ENCODE measurements at places on chromosomes 3 and 15.

DNA sequence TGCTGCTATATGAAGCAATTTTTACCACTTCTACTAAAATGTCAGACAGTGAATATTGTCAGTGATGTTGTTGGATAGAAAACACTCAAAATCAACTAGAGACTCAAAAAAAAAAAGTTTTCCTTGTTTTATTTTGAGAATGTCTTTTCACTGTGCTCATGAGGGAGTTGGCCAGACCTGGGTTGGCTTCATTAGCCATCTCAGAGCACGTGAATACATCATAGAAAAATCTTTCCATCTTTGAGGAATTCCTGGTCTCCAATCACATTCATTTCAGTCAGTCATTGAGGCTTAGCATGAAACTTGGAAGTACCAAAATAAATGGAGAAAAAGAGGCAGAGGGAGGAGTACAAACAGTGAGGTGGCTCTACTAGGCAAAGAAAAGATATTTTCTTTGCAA is 57.6 kb upstream of the CMSS1 start:
- DNase-seq, result no peak

DNA sequence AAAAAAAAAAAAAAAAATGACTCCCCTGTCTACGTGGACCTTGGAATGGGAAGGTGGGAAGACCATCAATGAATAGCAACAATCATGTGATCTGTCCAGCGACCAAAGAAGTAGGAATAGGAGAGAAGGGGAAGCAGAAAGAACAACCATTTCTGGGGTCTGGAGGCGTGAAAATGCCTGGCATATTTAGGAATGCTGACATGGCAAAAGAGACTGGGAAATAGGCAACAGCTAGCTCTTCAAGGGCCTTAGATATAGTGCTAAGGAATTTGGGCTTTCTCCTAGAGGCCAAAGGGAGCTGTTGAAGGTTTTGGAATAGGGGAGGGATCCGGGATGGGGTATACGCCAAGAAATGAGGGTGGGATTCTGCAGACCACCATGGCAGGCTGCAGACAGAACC is 5.9 kb downstream of the SLC22A13 start:
- no peak for DNase-seq

DNA sequence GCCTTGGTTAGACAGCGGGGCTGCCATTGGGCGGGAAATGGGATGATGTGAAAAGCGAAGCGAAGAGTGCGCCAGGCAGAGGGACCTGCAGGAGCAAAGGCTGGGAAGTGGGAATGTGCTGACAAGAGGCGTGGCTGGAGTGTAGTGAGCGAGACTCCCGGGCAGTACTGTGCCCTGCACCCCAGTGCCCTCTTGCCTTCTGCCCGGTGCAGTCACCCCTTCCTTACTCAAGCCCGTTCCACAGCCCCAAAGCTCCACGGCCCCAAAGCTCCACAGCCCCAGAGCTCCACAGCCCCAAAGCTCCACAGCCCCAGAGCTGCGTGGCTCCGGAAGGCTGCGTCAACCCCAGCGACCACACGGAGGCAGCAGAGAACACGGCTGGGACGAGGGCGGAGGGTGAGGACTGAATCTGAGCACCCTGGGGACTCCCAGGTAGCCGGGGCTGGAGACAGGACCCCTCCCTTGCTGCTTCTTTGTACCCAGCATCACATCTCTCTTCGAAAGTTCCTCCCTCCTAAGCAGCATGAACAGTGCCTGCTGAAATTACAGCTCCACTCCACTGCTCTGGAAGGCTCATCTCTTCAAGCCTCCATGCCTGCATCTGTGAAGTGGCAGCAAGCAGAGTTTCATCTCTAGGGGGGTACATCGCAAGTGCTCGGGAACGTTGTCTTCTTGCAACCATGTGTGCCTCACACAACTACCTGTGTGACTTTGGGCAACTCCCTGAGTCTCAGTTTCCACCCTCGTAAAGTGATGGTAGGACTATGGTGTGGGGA is 108.9 kb downstream of the FBLN2 start:
- DNase-seq, result peak; percentile 26

- DNase-seq, result peak; percentile 94
Observed at GRCh38 chr3:142850395-142851023, 38.4 kb downstream of the PCOLCE2 start.

- no peak for DNase-seq
Observed at GRCh38 chr3:78868570-78868969, 899.2 kb downstream of the ROBO1 start.

DNA sequence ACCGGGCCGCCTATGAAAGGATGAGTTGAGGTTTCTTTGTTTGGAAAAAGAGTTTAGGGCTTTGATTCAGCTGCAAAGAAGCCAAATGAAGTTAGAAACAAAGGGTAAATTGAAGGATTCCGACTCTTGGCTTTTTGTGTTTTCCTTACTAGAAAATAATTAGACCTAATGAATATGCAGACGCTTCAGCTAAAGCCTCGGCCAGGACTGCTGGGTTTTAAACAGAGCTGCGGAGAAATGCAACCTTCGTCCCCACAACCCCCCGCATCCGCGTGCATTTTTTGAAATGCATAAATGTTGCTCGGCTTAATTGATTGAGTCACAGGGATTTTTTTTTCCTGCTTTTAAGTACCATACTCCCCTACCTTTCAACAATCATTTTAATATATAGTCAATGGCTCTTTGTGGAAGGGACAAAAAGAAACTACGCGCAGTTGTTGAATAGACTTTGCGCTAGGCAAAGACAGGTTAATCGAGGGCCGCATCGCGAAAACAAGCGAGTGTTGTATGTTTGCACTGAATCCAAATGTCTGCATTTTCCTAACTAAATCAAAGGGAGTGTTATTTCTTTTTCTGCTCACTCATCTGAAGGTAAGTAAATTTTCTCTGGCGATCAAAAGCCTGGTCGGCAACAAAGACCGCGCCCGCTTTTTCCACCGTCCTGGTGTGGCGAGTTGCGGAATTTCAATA is 1.3 kb upstream of the ZIC4 start:
- DNase-seq, result no peak

DNA sequence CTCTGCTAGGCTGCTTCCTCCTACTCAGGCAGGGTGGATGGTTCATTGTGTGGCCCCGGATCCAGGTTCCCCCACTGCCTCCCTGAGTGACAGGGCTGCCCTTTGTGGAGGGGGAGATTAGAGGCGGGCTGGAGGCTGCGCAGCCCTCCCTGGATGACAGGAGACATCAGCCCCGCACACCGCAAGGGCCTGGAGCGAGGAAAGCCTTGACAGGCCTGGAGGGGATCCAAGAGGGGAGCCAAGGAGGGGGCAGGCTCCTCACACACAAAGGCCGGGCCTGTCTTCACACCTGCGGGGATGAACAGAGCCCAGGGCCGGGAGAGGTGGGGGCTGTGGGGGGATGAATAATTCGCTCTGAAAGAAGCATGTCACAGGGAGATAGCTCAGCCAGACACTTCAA is 72.9 kb downstream of the RPN1 start:
- no peak for DNase-seq

GRCh38 chr15:52858782-52859176 is 68.6 kb upstream of the ONECUT1 start:
- DNase-seq, result no peak

DNA sequence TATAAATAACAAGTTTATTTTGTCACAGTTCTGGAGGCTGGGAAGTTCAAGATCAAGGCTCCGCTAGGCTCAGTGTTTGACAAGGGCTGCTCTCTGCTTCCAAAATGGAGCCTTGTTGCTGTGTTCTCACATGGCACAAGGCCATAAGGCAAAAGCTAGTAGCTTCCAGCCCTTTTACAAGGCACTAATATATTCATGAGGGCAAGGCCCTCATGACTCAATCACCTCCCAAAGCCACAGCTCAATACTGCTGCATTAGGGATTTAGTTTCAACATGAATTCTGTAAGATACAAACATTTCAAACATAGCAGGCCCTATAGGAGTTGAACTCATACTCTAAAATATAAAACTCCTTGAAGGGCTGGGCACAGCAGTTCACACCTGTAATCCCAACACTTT is 30.2 kb downstream of the ZBTB11 start:
- DNase-seq, result no peak

- no peak for DNase-seq
Observed at GRCh38 chr3:184341925-184342324, 4.5 kb downstream of the FAM131A start.

GRCh38 chr3:153138276-153139210 is 23.5 kb upstream of the RAP2B start:
- no peak for DNase-seq

GRCh38 chr15:57091636-57092035 is 173.2 kb downstream of the TCF12 start:
- no peak for DNase-seq

DNA sequence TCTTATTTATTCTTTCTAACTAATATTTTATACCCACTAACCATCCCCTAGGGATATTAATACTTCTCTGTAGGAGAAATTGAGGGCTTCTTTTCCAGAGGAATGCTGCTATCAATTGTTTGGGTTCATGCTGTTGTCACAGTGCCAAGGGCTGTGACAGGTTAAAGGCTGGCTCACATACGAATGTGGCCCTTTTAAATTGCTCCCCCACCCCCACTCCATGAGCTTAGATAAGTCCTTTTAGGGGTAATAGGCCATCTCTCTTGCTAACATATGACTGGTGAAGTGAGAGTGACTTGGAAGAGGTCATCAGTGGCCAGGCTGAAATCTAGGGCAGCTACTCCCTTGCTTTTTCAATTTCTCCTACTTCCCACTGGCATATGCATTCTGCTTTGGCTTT is 121.9 kb upstream of the DPH6 start:
- no peak for DNase-seq

GRCh38 chr15:59406446-59406845 is 31.5 kb upstream of the FAM81A start:
- DNase-seq, result no peak

DNA sequence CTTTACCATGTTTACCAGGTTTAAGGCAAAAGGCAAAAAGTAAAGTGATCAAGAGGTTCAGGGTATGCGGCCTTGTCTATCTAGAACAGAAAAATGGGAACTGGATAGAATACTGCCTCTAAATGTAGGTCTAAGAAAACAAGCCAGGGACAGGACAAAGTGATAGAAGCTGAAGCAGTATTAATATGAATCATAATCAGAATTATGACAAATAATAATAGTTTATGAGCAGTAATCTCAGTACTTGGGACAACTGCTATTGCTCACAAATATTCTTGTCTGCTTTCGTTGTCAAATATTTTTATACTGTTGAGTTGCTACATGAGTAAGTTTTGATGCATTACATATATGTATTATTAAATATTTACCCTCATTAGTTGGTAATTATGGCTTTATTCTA is 356.9 kb upstream of the RBMS3 start:
- no peak for DNase-seq

DNA sequence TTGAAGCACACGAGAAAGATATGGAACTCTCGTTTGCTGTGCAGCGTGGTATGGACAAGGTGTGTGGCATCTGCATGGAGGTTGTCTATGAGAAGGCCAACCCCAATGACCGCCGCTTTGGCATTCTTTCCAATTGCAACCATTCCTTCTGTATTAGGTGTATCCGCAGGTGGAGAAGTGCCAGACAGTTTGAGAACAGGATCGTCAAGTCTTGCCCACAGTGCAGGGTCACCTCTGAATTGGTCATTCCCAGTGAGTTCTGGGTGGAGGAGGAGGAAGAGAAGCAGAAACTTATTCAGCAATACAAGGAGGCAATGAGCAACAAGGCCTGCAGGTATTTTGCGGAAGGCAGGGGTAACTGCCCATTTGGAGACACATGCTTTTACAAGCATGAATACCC is 1.2 kb downstream of the MKRN3 start:
- no peak for DNase-seq

DNA sequence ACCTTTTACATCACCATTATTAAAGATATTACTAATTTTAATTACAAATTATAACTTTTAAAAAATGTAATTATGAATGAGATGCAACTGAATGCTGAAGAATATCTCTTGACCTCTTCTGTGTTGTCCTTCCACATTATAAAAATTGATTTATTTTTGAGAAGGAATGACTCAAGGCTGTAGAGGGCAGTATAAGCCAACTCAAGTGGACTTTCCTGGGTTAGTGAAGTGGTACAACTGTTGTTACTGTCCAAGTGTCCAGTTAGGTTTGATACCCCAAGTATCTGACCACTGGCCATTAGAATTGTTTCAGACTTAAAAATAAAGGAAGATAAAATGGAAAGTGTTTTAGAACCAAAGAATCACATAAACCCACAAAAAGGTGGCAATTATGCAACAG is 51.9 kb downstream of the BBX start:
- DNase-seq, result no peak

DNA sequence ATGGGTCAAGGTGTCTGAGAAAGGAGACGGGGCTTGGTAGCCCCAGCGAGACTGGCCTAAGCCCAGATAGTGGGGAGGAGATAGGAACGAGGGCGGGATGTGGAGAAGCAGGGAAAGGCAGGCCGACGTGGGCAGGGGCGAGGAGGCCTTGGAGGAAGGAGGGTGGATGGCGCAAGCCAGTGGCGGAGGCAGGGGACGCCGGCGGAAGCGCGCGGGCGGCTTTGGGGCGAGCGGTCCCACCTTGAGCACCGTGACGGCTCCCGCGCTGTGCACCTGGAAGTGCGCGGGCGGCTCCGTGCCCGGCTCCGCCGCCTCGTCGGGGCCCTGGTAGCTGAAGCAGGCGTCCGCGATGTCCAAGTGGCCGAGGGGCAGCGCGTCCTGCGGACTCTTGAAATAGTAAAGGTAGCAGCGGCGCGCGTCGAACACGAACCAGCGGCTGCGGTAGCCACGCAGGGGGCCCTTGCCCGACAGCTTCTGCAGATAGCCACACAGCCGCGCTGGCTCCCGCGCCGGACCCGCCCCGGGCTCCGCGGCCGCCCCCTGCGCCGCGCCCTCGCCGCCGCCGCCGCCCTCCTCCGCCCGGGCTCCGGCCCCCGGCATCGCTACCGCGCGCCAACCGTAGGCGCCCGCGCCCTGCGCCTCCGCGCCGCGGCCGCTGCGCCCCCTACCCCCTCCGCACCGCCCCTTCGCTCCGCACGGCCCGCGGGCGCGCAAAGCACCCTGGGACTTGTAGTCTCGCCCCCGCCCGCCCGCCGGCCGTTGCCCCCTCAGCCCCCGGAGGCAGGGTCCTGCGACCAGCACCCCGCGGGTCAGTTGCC is at the start of gene TBC1D2B:
TSS of gene TBC1D2B (minus strand) at position 659 of the 818 bp plus-strand sequence. CDS start at position 600, 59 bp downstream.
- no peak for DNase-seq

DNA sequence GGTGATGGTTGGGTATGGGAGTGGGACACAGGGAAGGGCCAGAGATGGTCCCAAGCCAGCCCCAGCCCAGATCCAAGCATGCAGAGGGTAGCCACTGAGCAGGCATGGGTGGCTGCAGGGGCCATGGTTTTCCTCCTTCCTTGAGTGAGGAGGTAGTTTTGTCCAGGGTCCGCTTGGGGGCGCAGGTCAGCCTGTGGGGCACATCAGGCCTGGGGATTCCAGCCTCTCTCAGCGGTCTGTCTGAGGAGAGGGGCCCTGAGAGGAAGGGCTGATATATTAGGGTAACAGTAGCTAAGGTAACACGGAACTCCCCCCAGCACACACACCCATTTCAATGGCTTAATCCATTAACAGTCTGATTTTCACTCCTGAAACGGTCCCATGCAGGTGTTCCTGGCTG is 22.7 kb upstream of the LCTL start:
- no peak for DNase-seq

DNA sequence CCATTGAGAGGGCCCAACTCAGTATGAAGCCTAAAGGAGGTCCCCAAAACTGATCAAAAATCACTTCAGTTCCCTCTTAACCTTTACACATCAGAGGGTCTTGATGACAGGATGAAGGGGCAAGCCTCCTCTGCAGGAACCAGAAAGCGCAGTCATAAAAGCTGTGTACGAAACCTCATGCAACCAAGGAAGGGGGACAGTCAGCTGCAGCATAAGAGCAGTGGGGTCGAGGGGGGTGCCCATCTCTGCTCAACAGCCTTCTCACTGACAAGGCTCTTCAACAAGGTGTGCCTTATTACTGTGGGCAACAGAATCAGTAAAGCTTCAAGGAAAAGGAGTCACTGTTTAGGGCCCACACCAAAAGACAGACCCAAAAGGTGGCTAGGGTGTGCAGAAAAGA is 3.9 kb downstream of the POC1A start:
- no peak for DNase-seq

Data from NCI-H1694 (cell line).